Islet precursor cell (in vitro differentiated cells): ENCODE measurements at places on chromosomes 13 and 19.
A peak's percentile ranks its signal among the peaks of the same experiment; 100 is the strongest.

- DNase-seq: no peak
These were observed 187.2 kb downstream of the ITGBL1 start for GRCh38 chr13:101639711-101640110.

- DNase-seq: no peak
These were observed 15.5 kb upstream of the ISYNA1 start for GRCh38 chr19:18453269-18454024.

DNA sequence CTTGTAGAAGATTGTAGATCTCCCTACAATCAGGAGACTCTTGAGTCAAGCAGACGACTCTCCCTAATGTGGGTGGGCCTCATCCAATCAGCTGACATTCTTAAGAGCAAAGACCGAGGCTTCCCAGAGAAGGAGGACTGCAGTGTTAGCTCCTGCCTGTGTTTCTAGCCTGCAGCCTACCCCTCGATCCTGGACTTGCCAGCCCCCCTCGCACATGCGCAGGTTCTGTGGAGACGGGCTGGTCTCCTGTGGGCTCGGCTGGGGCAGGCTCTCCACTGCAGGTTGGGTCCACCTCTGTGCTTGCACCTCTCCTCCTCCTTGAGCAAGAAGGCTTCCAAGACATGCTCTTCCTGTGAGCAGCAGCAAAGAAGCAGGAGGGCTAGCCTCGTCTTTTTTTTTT is 185.2 kb upstream of the SOX1 start:
- peak; percentile 35 for DNase-seq

- no peak for DNase-seq
These were observed 1.3 kb upstream of the C3 start for GRCh38 chr19:6721773-6722172.

GRCh38 chr19:18915639-18916038 is 3.5 kb downstream of the COPE start:
- no peak for DNase-seq

DNA sequence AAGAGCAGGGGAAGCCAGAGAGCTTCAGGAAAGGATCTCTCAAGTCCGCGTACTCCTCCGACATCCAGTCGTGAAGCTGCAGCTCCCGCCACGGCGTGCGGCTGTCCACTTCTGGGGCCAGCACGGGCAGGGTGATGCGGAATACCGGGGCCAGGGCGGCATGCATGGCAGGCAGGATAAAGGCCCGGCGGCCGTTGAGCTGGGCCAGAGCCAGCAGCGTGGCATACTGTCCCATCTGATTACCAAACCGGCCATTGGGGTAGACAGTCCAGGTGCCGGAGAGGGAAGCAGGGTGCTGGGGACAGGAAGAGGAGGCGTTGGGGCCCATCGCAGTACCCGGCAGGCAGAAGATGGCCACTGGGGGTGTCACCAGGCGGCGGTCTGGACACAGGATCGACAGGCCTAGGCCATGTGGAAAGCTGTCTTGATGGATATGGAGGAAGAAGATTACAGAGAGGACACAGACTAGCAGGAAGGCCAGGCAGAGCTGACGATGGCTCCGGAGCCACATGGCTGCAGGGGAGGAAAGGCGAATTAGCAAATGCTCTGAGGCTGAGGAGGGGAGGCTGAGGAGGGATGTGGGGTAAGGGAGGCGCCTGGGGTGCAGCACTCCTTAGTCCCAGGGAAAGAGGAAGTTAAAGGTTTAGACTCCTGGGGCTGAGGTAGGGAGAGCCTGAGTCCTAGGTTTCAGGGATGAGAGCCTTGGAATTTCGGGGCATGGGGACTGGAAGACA is 1.5 kb downstream of the FUT1 start:
- no peak for DNase-seq

- no peak for DNase-seq
These were observed 7.7 kb downstream of the AP1M1 start for GRCh38 chr19:16205205-16206045.

DNA sequence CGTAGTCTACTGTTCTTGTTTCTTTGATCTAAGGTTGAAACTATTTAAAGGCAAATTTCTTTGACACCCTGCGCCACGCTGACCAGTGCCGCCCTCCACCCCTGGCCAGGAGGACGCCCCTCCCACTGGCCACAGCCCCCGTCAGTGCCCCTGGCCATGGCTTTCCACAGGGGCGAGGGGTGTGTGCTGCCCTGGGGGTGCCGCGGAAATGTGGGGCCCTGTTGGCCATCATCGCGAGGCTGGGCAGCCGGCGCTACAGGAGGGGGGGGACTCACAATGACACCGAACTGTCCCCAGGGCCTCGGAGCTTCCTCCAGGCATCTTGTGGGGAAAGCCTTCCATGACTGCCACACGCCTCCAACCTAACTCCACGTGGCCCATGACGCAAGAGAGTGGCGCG is 10.9 kb downstream of the SHC2 start:
- DNase-seq: no peak

GRCh38 chr19:14059652-14060155 is 2.2 kb downstream of the PALM3 start:
- DNase-seq: no peak

- no peak for DNase-seq
These were observed 13.6 kb upstream of the FCHO1 start for GRCh38 chr19:17737690-17738153.

- no peak for DNase-seq
These were observed 81.1 kb downstream of the UFM1 start for GRCh38 chr13:38430796-38431195.

GRCh38 chr13:51494156-51494555 is 41.3 kb upstream of the INTS6 start:
- DNase-seq: no peak

DNA sequence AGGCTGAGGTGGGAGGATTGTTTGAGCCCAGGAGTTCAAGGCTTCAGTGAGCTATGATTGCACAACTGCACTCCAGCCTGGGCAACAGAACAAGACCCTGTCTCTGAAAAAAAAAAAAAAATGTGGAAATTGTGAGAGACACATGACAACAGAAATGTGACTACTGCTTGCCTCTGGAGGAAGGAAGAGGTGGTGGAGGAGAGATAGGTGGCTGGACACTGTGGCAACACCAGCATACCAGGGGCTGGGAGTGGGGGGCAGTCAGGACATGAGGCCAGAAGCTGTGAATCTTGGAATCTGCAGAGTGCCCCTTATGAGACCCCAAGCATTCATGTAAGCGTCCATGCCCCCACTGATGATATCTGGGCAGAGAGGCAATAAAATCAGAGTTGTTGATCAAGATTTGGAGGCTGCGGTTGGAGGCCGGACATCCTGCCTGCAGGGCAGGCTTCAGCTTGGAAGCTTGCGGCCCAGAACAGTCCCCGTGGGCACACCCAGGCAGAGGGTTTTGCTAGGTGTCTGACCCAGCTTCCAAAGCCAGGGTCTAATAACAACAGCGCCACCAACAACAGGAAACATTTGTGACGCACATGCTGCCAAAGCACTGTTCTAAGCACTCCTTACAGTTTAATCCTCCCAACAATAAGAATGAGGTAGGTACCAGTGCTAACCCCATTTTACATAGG is 16.9 kb downstream of the FAM187B start:
- DNase-seq: peak; percentile 31

- no peak for DNase-seq
These were observed 9.5 kb upstream of the COMP start for GRCh38 chr19:18800636-18801035.

DNA sequence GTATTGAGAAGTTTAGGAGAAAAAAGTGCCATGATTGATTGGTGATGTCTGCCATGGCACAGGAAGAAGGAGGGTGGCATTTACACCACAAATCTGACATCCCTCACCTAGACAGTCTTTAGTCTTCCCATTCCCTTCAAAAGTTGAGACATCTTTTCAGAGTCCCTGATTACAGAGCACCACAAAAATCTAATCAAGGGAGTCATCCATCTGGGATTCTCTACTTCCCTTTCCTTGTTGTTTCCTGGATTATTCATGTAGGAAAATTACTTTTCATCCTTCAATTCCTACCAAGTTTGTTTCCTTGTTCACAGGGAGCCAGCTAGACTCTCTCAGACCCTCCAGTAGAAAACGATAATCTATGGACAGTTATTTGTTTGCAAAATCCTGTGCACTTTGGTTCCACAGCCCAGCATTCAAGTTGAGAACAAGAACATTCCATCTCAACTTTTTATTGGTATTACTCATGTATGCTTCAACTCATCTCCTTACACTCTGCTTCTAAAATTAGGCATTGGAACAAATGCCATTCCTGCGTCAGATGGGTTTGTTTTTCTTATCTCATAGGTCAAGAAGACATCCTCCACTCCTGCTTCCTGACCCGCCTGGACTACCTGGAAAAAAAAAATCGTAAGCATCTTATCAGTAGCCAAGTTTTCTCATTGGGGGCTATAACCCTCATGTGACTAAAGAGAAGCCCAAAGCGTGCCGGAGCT is 259.9 kb downstream of the FOXO1 start:
- no peak for DNase-seq

DNA sequence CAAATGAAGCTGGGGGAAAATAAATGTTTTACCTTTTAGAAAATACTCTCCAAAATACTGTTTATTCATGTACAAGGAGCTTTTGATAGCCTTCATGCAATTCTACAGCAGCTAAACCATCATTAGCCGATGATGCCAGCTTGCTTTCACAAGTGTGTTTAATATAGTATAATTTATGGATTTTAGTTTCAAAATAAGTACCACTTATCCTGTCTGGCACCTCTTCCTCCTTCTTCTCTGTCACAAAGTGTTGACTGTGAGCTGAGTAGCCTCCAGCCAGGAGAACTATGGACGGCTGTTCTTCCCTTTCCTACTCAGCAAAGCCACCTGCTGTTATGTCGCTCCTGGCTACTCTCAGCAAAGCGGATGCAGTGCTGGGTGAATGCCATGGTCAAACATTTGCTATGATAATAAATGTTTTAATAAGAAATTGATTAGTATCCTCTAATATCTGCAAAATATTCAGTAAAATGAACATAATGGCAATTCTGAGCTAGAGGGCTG is 238.2 kb downstream of the LIG4 start:
- no peak for DNase-seq

DNA sequence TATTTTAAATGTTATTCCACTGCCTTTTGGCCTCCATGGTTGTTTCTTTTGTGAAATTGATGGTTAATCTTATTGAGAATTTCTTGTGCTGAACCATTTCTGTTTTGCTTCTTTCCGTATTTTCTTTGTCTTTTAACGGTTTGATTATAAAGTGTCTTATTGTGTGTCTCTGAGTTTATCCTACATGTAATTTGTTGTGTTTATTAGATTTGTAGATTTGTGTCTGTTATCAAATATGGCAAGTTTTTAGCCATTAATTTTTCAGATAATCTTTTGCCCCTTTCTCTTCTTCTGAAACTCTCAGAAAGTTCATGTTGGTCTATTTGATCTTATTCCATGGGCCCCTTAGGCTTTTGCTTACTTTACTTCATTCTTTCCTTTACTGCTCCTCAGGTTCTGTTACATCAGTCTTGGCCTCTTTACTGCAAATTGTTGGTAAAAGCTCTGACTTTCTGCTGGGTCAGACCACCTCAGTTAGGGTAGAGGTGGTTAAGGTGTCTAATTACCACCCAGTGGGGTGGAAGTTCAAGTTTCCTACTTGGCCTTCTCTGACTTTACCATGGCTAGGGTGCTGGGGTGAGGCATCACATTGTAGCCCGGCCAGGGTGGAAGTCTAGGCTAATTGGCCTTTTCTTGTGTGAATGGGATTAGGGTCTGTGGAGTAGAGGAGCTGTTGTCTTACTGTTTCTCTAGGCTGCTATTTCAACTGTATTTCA is 58.3 kb downstream of the ZMYM2 start:
- no peak for DNase-seq

DNA sequence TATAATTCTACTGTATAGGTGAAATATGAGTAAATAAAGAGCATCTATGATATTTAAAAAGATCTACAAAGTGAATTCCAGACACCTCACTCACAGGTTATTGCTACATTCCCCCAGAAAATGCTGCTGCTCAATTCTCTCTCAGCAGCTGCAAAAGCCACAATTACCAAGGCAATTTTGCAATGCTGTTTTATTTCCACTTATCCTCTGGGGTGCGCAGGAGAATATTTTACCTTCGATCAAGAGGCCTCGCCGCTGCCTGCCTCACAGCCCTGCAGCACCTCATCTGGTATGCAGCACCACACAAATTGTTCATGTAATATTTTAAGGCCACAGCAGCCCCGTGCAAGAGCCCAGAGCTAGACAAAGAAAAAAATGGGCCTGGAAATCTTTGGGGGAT is 333.2 kb downstream of the DNAJC15 start:
- DNase-seq: no peak

DNA sequence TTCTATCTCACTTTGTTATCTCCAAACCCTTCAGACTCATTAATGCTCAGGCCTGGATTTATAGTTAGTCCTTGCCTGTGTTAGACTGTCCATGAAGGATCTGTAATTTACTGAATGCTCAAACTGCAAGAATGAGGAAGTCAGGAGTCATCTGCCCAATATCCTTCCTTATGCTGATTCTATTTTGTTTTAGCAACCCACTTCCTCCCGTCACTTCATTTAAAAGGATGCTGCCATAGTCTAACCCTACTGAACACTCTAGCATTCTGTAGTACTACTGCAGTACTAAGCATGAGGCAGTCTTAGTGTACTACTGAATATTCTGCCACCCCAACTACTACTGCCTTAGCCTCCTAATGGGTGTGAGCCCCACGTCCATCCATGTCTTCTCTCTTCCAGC is 1.5 kb downstream of the FCAR start:
- DNase-seq: no peak

- DNase-seq: no peak
These were observed 780.8 kb downstream of the GPC5 start for GRCh38 chr13:92179223-92179622.

DNA sequence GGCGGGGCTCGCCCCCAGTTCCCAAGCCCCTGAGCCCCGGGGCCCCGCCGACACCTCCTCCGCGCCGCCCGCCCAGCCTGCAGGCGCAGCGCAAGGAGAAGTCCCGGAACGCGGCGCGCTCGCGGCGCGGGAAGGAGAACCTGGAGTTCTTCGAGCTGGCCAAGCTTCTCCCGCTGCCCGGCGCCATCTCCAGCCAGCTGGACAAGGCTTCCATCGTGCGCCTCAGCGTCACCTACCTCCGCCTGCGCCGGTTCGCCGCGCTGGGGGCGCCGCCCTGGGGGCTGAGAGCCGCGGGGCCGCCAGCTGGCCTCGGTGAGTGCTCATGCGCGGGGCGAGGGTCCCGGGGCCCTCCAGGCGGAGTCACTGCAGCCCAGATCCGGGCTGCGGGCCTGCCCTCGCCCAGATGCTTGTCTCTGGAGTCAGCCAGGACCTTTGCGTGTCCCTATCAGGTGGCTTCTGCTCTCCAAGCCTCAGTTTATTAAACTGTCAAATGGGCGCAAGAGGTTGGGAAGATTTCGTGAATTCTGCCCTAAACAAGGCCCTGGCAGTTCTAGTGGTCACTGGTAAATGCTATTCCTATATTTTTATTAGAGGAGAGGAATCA is 2.0 kb downstream of the NPAS1 start:
- peak; percentile 69 for DNase-seq

GRCh38 chr19:5895409-5895808 is 8.2 kb downstream of the NDUFA11 start:
- no peak for DNase-seq

- DNase-seq: peak; percentile 61
These were observed 66.5 kb downstream of the EFNB2 start for GRCh38 chr13:106468744-106469590.

DNA sequence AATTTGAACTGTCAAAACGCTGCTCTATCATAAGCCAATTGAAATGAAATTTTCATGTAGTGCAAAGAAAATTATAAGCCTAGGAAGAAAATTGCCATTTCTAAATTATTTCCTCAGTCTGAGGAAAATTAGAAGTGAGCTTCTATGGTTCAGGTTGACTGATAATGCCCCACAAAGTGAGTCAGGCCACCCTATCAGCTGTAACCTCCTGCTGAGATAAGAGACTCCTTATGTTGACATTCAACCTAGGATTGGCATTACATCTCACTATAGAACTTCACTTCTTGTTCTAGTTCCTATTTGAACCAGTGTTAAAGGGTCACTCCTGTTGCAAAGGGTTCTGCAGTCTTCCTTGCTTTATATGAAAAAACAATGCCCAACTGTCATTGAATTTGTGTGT is 32.6 kb upstream of the RFC3 start:
- no peak for DNase-seq
